CD4-positive, alpha-beta T cell treated with Interferon alpha-2 for 1 hour (primary cell): ENCODE measurements at places on chromosomes 12 and 14.

- DNase-seq: no peak
Measured at GRCh38 chr12:67477681-67478265, 170.8 kb upstream of the DYRK2 start.

DNA sequence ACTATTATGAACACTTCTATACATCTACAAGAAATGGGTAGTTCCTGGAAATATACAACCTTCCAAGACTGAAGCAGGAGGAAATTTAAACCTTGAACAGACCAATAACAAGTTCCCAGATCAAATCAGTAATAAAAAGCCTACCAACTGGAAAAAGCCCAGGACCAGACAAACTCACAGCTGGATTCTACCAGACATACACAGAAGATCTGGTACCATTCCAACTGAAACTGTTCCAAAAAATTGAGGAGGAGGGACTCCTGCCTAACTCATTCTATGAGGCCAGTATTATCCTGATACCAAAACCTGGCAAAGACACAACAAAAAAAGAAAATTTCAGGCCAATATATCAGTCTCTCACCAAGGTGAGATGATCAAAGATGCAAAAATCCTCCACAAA is 189.4 kb downstream of the RPS29 start:
- no peak for DNase-seq

DNA sequence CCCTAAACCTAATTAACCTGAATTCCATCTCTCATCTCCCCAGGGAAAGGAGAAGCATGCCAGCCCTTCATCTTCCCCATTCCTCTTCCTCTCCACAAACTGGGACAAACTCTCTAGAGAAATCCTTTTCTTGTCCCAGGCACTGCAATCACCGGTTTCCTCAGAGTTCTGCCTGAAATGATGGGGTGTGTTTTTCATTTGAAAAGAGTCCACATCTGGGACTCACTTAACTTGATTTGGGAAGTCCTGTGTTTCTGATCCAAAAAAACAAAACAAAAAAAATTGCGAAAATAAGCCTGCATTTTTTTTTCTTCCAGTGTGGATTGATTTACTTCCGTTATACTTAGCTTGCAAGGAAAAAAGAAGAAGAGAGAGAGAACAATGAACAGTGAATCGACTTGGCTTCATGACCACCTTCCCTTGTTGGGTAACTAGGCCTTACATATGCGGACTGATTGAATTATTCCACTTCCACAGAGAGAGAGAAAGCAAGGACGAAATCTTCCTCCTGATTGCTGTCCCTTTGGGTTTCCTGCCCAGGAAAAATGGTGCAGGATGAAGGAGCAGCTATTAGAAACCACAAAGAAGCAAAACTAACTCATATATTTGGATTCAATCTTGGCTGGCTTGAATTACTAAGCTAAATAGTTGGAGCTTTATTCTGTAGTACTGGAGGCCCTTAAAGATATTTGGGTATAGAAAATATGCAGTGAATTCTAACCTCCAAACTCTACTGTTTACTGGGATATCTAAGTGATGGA is 506.2 kb upstream of the TBX3 start:
- no peak for DNase-seq

GRCh38 chr12:57299514-57300016 is 48.6 kb upstream of the STAC3 start:
- DNase-seq: no peak

DNA sequence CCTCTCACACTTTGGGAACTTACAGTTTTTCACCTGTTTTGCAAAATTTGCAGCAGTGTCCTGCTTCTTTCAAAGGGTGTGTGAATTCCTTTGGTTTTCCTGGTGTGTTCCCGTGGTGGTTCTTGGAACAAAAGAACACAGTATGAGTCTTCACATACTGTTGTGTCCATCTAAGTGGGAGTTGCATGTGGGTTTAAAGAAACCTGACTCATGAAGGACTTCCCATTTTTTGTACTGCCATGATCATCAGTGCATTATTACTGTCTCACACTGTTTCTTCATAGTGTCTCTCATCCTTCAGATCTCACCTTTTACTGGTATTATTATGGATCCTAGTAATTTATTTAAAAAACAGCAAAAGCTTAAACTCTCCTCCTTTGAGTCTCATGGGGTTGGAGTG is 3.8 kb upstream of the GZMH start:
- DNase-seq: no peak

DNA sequence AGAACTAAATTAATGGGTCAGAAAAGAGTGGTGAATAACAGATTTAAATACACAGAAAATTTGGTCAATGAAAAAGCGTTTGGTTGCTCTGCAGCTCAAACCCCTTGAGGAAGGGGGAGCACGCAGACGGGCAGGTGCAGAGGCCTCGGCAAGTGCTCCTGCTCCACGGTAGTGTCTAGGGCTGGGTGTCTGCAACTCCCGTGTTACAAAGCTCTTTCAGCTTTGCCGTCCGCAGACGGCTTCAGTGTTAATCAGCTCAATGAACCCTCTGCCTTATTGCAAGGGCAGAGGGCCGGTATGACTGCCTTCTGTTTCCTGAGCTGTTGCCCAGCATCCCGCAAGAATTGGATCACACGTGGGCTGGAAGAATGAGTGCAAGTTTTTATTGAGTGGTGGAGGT is 125.7 kb upstream of the TRHDE start:
- DNase-seq: no peak
